ENCODE measurements at places on chromosomes 1 and 21. TPM values are rescaled to one million over a fixed set of nuclear protein-coding genes. Genes with fewer than 3 reads are reported as not detected.

DNA sequence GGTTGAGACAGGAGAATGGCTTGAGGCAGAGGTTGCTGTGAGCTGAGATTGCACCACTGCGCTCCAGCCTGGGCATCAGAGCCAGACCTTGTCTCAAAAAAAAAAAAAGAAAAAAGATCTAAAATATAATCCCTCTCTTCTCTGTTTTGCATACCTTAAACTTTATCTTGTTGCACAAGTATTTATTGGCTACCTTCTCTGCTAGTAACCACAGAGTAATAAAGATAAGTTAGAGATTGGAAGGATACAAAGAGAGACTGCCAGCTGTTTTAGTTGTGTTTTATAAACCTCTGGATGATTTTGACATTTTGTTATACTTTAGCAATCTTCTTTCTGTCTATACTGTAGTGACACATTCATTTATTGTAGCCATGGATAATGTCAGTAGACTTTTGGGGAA lies 27.7 kb downstream of the AGO3 start:
- no peak for DNase-seq

The HAO2 gene
- total RNA-seq = not detected

DNA sequence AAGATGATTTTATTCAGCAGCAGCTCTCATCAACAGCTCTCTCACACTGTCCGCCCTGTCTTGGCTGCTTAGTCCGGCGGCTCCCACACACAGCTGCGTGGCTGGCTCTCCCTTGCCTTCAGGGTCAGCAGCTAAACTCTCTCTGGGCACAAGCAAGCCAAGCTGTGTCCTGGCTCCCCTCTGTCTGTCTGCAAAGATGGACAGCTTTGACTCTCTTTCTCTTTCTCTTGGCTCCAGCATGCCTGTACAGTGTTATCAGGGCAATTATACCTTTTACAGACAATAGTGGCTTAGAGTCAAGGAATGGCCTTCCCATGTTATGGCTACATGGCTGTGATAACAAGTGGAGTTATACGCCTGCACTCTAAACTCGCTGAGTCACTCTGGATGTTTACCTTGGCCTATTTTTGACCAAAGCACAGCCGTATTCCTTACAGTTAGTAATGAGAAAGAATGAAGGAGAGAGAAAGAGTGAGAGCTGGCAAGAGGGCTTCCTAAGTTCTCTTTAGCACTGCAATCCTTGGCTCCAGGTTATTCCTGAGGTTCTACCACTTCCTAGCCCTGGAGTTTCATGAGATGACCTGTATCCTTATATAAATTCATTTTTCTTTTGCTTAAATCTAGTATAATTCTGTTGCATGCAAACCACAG lies 59.9 kb upstream of the ZSWIM5 start:
- DNase-seq = no peak

The UBXN10 gene
- 5.5 TPM for total RNA-seq

- no peak for DNase-seq
Measured at GRCh38 chr1:23286401-23286800, 57.7 kb downstream of the HNRNPR start.

The KRTAP19-1 gene
- not detected for total RNA-seq

The DEPDC1 gene
- 10.9 TPM for total RNA-seq

Measured in esophagus squamous epithelium (tissue), 5 donors.